Effector memory CD4-positive, alpha-beta T cell (primary cell): ENCODE measurements at places on chromosomes 6 and 20.
A peak's percentile ranks its signal among the peaks of the same experiment; 100 is the strongest.

- no peak for DNase-seq
Measured at GRCh38 chr6:165325609-165326008, 16.2 kb upstream of the C6orf118 start.

- DNase-seq = no peak
Measured at GRCh38 chr6:146709036-146709622, 110.4 kb downstream of the ADGB start.

- no peak for DNase-seq
Measured at GRCh38 chr6:130696806-130697205, 130.4 kb upstream of the SMLR1 start.

- DNase-seq = no peak
Measured at GRCh38 chr6:145349950-145350510, 385.3 kb downstream of the EPM2A start.

DNA sequence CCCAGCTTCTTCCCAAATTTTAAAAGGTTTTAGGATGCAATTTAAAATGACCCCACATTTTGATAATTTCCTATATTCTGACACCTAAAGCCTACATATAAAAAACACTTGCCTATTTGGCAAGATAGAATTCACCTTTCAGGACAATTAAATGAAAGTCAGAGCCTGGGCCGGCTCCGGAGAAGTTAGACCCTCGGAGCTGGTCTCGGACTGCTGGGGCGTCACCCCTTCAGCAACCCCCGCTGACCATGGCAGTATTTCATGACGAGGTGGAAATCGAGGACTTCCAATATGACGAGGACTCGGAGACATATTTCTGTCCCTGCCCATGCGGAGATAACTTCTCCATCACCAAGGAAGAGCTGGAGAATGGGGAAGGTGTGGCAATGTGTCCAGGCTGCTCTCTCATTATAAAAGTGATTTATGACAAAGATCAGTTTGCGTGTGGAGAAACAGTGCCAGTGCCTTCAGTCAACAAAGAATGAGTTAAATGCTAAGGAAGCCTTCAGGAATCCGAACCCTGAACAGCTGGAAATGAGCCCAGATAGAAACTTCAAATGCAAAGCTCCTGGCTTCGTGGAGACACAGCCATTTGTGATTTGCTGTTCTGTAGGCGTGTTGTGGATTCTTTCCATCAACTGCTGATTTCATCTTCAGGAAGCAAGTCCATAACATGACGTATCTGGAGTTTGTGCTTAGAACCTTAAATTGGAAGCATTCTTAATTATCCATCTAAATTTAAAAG, 16.0 kb downstream of the TCFL5 start:
- no peak for DNase-seq

- peak; percentile 24 for DNase-seq
Measured at GRCh38 chr20:46681032-46681854, 8.0 kb downstream of the TP53RK start.

- no peak for DNase-seq
Measured at GRCh38 chr20:6838181-6838826, 70.8 kb downstream of the BMP2 start.

DNA sequence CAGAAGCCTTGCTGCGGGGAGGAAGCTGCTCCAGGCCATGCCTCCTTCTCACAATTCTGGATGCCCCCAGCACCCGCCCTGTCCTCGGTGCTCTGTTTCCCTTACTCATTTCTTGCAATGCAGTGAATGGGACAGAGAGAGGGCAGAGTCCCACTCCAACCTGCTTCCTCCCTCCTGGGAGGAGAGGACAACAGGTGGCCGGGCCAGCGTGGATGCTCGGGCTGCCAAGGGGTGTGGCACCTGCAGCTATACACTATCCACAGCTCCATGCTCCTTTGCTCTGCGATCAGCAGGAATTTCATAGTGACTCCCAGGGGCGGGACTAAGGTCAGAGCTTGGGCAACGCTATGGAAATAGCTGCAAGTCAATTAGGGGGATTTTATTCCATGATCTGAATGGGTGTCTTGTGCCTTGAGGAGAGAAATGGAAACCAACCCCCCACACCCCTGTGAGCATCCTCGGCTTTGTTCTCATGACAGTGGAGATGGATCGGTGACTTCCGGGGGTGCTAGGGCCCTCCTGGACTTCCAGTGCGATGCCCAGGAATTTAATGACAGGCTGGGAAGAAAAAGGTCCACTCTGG, 192.5 kb downstream of the MYLK4 start:
- DNase-seq = no peak

GRCh38 chr6:16689788-16690607, 71.3 kb downstream of the ATXN1 start:
- no peak for DNase-seq
